B cell (primary cell): ENCODE measurements at places on chromosomes 6 and 20. TPM values are rescaled to one million over a fixed set of nuclear protein-coding genes. Genes with fewer than 3 reads are reported as not detected.

The TRDN gene
- not detected in 2 replicates for polyA plus RNA-seq

The FRS3 gene
- polyA plus RNA-seq: 8.7 and 12.0 TPM in 2 replicates

The PGBD1 gene
- polyA plus RNA-seq: 0.55 and 1.2 TPM in 2 replicates

The TEAD3 gene
- polyA plus RNA-seq: not detected in 2 replicates

The BCAS1 gene
- 0.19 and 0.97 TPM in 2 replicates for polyA plus RNA-seq

The CDH26 gene
- polyA plus RNA-seq: 1.8 and 3.7 TPM in 2 replicates

The OGFRL1 gene
- 6.4 and 14.7 TPM in 2 replicates for polyA plus RNA-seq

The CNR1 gene
- 4.8 and 8.9 TPM in 2 replicates for polyA plus RNA-seq
